ENCODE measurements at places on chromosomes 2 and 18.

- no peak for DNase-seq
Observed at GRCh38 chr2:38077431-38077769, 1.4 kb upstream of the CYP1B1 start.

DNA sequence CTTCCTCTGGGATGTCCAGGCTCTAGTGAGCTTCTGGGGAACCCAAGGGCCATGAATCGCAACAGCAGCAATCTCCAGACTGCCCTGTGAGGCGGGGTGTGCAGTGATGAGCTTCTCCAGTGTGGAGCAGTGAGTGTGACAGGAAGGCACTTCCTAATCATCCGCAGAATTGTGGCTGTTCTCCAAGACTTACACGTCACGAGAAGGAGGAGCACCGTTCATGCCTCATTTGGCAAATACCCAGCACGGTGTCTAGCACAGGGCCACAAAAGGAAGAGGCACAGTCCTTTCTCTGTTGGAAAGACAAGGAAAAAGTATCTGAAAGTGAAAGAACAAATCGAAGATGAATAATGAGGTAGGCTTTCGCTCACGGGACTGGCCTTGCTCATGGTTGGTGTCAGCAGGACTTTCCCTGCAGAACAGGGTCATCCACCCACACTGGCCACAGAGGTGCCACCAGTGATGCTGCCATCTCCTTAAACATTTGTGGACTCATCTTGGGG lies 125.1 kb upstream of the HAAO start:
- no peak for DNase-seq

GRCh38 chr18:74571895-74572680 lies 25.6 kb upstream of the ZNF407 start:
- DNase-seq = no peak

GRCh38 chr18:46054956-46055837 lies 16.9 kb downstream of the PSTPIP2 start:
- no peak for DNase-seq

- no peak for DNase-seq
Observed at GRCh38 chr18:1296237-1296636, 391.6 kb downstream of the ADCYAP1 start.

DNA sequence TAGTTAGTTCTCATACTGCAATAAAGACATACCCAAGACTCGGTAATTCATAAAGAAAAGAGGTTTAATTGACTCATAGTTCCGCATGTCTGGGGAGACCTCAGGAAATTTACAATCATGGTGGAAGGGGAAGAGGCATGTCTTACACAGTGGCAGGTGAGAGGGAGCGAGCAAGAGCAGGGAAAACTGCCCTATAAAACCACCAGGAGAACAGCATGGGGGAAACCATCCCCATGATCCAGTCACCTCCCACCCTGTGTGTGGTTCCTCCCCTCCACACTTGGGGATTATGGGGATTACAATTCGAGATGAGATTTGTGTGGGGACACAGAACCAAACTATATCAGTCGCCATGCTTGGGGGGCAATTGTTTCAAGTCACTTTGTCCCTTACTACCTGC lies 1.1 kb upstream of the SSB start:
- no peak for DNase-seq

DNA sequence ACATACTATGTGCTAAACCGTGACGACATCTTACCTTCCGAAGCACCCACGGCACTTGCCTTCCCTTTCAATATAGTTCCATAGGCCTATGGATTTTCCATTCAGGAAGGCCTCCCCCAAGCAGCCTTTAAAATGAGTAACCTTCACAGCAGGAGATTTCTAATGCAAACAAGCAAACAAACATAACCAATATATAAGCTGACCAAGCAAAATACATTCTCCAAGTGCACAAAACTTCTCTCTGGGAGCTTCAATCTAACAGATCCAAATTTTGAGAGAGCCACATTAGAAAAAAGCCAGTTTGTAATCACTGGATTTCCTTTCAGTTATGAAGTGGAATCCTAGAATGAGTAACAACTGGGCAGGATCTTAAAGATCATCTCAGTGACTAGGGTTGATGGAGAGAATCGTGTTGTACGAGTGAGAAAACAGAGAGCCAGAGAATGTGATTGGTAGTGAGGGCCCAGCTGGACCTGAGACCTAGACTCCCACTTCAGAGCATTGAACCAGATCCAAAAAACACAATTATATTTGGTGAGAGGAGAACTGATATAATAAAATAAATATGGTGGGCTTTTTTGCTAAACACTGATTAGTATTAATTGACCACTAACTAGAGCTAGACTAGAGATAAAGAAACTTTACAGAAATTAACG lies 145.6 kb downstream of the LAMA1 start:
- no peak for DNase-seq

GRCh38 chr2:121536347-121536746 lies 5.7 kb downstream of the RNU4ATAC start:
- no peak for DNase-seq

DNA sequence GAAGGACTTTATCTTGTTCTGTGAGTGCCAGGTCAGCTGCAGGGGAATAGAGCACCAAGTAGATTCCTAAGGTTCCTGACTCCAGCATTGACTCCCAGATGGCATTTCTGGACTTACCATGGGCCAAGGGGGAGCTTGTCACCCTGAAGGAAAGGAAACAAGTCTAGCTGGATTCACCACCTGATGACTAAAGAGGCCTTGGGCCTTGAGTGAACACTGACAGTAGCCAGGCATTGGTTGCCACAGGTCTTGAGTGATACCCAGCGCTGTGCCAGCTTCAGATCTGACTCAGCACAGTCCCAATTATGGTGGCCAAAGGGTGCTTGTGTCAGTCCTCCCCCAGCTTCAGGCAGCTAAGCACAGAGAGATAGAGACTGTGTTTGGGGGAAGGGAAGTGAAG lies 40.1 kb upstream of the CAPN13 start:
- DNase-seq = no peak

- DNase-seq = no peak
Observed at GRCh38 chr2:230060672-230061293, 7.9 kb downstream of the SLC16A14 start.

DNA sequence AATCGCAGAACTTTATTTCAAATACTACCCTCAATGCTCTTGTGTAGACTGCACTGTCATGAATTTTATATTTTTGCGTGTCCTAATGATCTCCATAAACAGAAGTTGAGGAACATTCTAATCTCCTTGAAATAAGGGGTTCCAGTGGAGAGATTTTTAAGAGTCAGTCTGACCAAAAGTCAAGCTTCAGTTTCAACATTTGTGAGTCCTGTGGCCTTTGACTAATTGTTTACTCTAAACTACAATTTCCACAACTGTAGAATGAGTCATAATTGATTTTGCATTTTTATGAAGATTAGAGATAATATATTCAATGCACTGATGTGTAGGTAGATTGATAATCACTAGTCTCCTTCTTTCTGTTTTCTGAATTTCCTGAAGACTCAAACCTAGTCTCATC lies 720.3 kb upstream of the ID2 start:
- no peak for DNase-seq

DNA sequence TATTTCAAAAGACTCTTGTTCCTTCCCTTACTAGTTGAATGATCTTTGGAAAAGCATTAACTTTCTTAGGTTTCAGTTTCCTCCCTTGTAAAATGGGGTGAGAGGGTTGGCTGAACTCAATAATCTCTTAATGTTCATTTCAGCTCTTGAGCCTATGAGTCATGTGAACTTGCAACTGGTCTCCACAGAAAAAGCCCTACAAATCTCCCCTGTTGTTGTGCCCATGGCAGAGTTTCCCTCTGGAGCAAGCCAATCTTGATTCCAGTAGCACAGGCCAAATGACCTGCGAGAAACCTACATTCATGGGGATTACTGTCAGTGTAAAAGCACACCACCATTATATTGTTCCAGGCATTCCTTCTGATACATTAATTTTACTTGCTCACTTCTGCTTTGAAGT lies 388.9 kb downstream of the ALK start:
- no peak for DNase-seq

- DNase-seq = no peak
Observed at GRCh38 chr2:105765415-105766299, 20.9 kb downstream of the NCK2 start.

GRCh38 chr18:3463051-3463450 lies 13.1 kb downstream of the TGIF1 start:
- DNase-seq = no peak

DNA sequence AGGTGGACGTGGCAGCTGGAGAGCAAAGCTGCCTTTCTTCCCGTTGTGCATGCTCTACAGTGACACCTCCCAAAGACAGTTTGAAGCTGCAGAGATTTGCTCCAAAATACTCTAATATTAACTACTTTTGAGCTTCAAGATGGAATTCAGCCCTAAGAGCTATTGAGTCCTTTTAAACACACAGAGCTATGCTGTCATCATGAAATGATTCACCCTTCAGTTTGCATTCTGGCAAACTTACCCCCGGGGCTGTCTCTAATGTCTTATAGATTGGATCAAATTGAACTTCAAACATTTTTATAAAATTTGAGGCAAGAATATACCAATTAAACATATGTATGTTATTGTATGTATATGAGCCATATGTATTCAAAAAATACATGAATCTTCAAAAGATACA lies 110.7 kb upstream of the EFEMP1 start:
- DNase-seq = no peak

DNA sequence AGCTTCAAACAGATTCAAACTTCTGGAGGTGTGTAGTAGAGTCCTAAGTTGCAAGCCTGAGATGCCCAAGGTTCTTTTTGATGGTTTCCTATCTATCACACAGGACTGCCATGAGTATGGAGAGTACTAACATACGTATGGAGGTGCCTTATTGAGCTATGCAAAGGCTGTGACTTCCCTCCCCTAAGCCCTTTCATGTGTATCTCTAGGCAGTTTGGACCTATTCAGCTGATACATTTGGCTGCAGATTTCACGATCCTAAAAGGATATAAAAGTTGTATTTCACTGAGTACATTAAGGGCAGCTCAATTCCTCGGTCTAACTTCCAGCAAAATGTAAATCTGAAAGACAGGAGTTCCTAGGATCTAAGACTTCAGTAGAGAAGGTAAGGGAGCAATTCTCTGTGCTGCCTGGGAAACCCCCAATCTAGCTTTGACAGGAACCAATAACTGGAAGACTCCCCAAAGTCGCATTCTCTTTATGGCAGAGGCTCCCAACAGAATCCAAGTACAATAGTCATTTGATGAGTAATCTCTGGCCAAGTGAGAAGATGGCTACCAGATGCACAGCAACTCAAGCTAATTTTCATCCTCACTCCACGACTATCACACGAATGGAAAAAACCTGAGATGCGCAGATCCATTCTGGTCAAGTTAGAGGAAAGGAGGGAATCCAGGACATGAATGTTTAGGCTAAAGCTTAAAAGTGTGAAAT lies 83.8 kb downstream of the ATL2 start:
- no peak for DNase-seq

GRCh38 chr18:72283148-72283925 lies 260.8 kb downstream of the CBLN2 start:
- no peak for DNase-seq

DNA sequence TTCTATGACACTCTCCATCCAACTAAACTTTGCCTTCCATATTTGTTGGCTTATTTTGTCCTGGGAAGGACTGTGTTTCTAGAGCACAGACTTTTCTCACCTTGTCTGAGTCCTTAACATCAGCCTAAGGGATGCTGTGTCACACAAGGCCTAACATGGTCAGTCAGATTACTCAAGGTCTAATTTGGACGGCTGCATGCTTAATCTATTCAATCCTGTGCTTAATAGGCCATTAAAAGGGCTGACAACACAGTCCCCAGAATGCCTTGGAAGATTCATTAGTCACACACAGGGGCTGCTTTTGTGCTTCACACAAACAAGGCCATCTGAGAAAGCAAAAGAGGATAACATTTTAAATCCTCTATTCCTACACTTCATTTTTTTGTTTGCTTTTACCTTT lies 84.0 kb downstream of the DYNAP start:
- DNase-seq = no peak

DNA sequence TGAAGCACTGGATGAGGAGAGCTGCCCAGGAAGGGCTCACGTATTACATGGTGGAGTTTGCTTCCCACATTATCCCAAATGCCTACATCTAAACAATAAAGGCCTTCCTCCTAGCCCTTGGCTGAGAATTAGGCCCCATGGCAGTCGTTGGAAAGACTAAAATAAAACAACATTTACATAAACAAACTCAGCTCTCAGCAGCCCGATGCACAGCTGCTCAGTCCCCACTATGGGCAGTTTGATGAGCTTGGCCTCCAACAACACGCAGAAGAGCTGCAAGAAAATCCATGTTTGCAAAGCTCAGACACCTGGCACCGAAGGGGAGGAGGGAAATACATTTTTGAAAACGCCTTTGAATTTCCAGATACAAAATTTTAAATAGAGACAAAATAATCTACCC lies 352.4 kb downstream of the EIPR1 start:
- DNase-seq = no peak

GRCh38 chr2:106344302-106344701 lies 123.9 kb downstream of the RGPD3 start:
- no peak for DNase-seq

- DNase-seq = no peak
Observed at GRCh38 chr2:211387734-211388133, 831.3 kb downstream of the CPS1 start.

- no peak for DNase-seq
Observed at GRCh38 chr2:165561516-165561915, 92.0 kb downstream of the CSRNP3 start.

GRCh38 chr18:332721-333510 lies 65.1 kb upstream of the THOC1 start:
- DNase-seq = no peak

- DNase-seq = no peak
Observed at GRCh38 chr18:31876707-31877106, 66.2 kb downstream of the TRAPPC8 start.

- no peak for DNase-seq
Observed at GRCh38 chr2:44139741-44140140, 28.9 kb upstream of the PPM1B start.

- DNase-seq = no peak
Observed at GRCh38 chr2:7673853-7674252, 756.6 kb downstream of the RNF144A start.

DNA sequence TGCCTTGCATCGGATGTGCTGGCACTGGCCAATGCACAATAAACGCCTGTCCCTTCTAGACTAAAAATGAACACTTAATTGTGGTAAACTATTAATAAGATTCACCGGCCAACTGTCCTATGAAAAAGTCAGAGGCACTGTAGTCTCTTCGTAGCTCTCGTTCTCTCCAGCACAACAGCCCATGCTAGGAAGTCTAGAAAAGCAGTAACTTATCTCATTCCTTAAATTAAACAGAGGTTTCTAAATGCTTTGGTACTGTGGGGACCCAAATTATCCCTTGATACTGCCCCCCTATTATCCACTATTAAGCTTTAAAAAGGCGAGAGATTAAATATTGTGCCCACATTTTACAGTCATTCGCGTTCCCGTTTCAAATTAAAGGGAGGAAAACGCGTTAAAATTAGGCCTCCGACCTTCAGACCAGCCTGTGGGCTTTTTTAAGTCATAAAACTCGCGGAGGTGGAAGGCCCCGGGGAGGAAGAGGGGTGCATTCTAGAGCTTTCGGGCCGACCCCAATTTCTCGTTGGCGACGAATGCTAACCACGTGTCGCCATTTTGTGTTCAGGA lies 1.5 kb upstream of the PCBP1 start:
- no peak for DNase-seq

DNA sequence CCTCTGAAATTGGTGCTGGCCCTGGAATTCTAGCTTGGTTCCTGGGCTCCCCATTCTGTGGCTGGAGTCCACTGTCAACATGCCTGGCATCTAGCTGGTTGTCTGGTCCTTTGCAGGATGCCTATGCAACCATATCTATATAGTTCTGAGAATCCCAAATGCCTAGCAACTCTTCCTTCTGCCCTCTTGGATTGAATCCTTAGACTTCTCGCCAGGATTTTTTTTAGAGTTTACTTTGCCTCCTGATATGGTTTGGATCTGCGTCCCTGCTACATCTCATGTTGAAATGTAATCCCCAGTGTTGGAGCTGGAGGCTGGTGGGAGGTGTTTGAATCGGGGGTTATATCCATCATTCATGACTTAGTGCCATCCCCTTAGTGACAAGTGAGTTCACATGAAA lies 65.0 kb upstream of the LYPD1 start:
- no peak for DNase-seq
